Colonic mucosa (tissue), 4 donors: ENCODE measurements at places on chromosomes 2 and 18. TPM values are rescaled to one million over a fixed set of nuclear protein-coding genes. Genes with fewer than 3 reads are reported as not detected.

DNA sequence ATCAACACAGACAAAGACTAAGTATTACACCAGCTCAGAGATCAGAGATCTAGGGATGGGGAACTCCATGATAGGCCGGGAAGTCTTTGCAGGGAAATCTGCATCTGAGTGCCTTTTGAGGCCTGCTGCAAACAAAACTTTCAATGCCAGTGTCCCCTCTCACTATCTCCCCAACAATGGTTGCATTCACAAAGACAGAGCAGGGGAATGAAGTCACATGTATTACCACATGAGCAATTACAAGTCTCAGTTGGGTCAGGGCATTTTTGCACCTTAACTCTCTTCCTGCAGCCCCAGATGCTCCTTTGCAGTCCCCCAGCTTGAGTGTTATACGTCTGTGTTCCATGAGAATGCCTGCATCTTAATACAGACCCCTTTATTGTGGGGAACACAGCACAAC lies 1.8 kb upstream of the RNF144A start:
- no peak overlapping the region for H3K4me3 ChIP-seq
- no peaks in the 10 kb centered on the region for H3K36me3 ChIP-seq
- no peak overlapping the region for H3K27ac ChIP-seq
- DNase-seq, result no peak
- no peaks in the 10 kb centered on the region for H3K4me1 ChIP-seq
- no peaks in the 10 kb centered on the region for H3K27me3 ChIP-seq

DNA sequence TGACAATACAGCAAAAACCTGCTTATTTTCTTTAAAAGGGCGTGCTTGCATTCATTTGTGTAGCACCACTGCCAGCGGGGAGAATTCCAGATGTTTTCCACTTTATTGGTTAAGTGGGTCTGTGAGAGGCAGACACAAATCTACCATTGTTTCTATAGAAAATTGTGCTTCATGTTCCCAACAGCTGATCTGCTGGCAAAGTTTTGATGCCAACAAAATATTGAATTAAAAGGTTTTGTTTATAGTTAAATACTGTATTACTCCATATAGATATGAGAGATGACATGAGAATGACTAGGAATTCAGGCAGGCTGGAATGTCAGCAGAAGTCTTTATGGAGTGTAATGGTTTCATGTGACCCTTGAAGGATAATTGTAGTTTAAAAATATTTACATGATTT lies 182.7 kb downstream of the MC4R start:
- no peaks in the 10 kb centered on the region for H3K36me3 ChIP-seq
- H3K4me1 ChIP-seq, result no peaks in the 10 kb centered on the region
- no peaks in the 10 kb centered on the region for H3K27me3 ChIP-seq
- no peak overlapping the region for H3K4me3 ChIP-seq
- no peak overlapping the region for H3K27ac ChIP-seq

DNA sequence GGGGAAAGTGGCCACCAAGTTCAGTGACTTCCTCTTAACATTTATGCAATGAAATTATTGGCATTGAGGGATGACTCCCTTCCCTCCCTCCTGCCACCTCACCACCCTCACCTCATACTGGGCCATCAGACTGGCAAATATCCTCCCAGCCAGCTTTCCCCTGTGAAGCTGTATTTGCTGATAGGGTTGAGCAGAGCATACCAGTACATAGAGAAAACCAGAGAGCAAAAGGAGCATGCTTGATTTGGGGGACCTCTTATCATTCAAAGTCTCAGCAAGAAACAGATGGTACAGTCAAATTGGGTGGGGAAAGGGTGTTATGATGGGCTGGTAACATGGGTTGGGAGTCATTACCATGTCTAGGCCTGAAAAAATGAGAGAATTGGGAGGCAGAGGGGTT lies 19.1 kb upstream of the B3GNT2 start:
- no peaks in the 10 kb centered on the region for H3K36me3 ChIP-seq
- H3K27me3 ChIP-seq, result no peaks in the 10 kb centered on the region
- no peak for DNase-seq
- no peak overlapping the region for H3K27ac ChIP-seq
- no peak overlapping the region for H3K4me3 ChIP-seq

- no peak overlapping the region for H3K27ac ChIP-seq
- no peaks in the 10 kb centered on the region for H3K36me3 ChIP-seq
- no peak overlapping the region for H3K4me3 ChIP-seq
- H3K27me3 ChIP-seq, result no peaks in the 10 kb centered on the region
- no peaks in the 10 kb centered on the region for H3K4me1 ChIP-seq
These were observed 6.9 kb downstream of the INHA start for GRCh38 chr2:219578811-219579613.

GRCh38 chr2:28185891-28186290 lies 206.8 kb upstream of the FOSL2 start:
- no peaks in the 10 kb centered on the region for H3K36me3 ChIP-seq
- no peak overlapping the region for H3K4me3 ChIP-seq
- H3K27me3 ChIP-seq, result no peaks in the 10 kb centered on the region
- no peak overlapping the region for H3K27ac ChIP-seq

DNA sequence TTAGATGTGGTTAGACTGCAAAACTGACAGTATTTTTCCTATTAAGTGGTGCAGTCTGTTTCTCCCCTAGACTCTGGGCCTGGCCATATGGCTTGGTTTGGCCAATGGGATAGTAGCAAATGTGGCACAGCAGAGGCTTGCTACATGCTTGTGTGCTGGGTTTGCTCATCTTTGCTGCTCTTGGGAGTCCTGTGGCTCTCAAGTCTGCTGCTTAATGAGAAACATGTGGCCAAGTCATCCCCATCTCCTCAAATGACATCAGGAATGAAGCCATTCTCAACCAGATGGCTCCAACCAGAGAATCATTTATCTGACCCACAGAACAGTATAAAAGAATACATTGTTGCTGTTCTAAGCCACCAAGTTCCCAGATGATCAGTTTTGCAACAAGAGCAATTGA lies 57.1 kb upstream of the PAX3 start:
- H3K27ac ChIP-seq, result no peak overlapping the region
- H3K36me3 ChIP-seq, result no peaks in the 10 kb centered on the region
- no peaks in the 10 kb centered on the region for H3K4me1 ChIP-seq
- H3K4me3 ChIP-seq, result no peak overlapping the region
- DNase-seq, result no peak

- no peaks in the 10 kb centered on the region for H3K4me1 ChIP-seq
- no peak overlapping the region for H3K4me3 ChIP-seq
- no peak overlapping the region for H3K27ac ChIP-seq
- no peaks in the 10 kb centered on the region for H3K27me3 ChIP-seq
These were observed 158.6 kb downstream of the DYSF start for GRCh38 chr2:71611781-71612527.

- no peak overlapping the region for H3K27ac ChIP-seq
- H3K4me3 ChIP-seq, result no peak overlapping the region
- no peaks in the 10 kb centered on the region for H3K4me1 ChIP-seq
- no peaks in the 10 kb centered on the region for H3K27me3 ChIP-seq
- DNase-seq, result no peak
These were observed 273.5 kb downstream of the PIK3C3 start for GRCh38 chr18:42228581-42228980.

DNA sequence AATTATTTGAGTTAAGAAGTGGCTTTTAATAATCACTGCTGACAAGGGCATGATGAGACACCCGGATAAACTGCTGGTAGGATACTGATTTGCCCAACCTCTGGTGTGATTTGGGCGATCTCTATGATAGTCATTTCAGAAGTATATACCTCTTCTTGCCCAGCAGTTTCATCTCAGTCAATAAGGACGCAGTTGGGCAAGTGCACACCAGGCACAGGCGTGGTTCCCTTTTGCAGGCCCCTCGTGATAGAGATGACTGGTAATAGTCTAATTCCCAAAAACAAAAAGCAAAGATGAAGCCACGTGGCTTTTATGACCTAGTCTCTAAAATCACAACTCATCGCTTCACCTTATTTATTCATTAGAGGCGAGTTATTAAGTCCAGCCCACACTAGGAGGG lies 246.4 kb downstream of the PRKCE start:
- no peaks in the 10 kb centered on the region for H3K36me3 ChIP-seq
- H3K27ac ChIP-seq, result no peak overlapping the region
- no peak overlapping the region for H3K4me3 ChIP-seq
- DNase-seq, result no peak

GRCh38 chr2:152480821-152481399 lies 145.9 kb downstream of the FMNL2 start:
- DNase-seq, result no peak
- H3K27ac ChIP-seq, result peak overlapping the region; percentile 60
- H3K27me3 ChIP-seq, result no peaks in the 10 kb centered on the region
- H3K4me1 ChIP-seq, result peaks cover 4% of the 10 kb centered on the region
- no peaks in the 10 kb centered on the region for H3K36me3 ChIP-seq

GRCh38 chr2:206082298-206082843 lies 3.6 kb downstream of the INO80D start:
- no peaks in the 10 kb centered on the region for H3K36me3 ChIP-seq
- H3K27me3 ChIP-seq, result no peaks in the 10 kb centered on the region
- no peak overlapping the region for H3K27ac ChIP-seq
- DNase-seq, result no peak

Gene GPR55
- 1.0 TPM for total RNA-seq

Gene MGAT5
- total RNA-seq, result 61.7 TPM

Gene ADAM23
- total RNA-seq, result 0.93 TPM

Gene SPOPL
- total RNA-seq, result 23.5 TPM

Gene MAL
- 3.5 TPM for total RNA-seq

Gene RGPD3
- 0.11 TPM for total RNA-seq

Gene TRIB2
- 3.7 TPM for total RNA-seq
